ENCODE measurements at places on chromosomes 3 and 15.

- no peak for DNase-seq
Measured at GRCh38 chr3:128014548-128014947, 37.7 kb upstream of the SEC61A1 start.

DNA sequence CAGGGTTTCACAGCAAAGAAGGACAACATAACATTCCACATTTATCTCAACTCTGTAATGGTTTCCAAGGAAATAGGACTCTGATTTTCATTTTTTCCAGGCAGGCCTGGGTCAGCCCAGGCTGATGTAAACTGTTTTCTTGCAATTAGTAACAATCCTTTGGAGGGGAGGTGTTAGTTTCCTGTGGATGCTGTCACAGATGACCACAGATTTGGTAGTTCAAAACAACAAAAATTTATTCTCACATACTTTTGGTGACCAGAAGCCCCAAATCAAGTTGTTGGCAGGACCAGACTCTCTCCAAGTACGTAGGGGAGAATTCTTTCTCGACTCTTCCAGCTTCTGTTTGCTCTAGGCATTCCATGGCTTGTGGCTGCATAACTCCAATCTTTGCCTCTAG lies 88.0 kb downstream of the EDEM1 start:
- DNase-seq, result peak; percentile 76

GRCh38 chr3:123098426-123099330 lies 31.9 kb downstream of the PDIA5 start:
- peak; percentile 68 for DNase-seq

GRCh38 chr3:178336336-178336735 lies 199.9 kb upstream of the KCNMB2 start:
- no peak for DNase-seq

- no peak for DNase-seq
Measured at GRCh38 chr3:191399918-191400317, 61.0 kb upstream of the PYDC2 start.

- DNase-seq, result no peak
Measured at GRCh38 chr3:127417709-127418559, 130.1 kb upstream of the PRR20G start.

GRCh38 chr3:99544786-99545281 lies 93.6 kb upstream of the COL8A1 start:
- peak; percentile 59 for DNase-seq

- peak; percentile 80 for DNase-seq
Measured at GRCh38 chr3:72042397-72043203, 257.7 kb upstream of the PROK2 start.

DNA sequence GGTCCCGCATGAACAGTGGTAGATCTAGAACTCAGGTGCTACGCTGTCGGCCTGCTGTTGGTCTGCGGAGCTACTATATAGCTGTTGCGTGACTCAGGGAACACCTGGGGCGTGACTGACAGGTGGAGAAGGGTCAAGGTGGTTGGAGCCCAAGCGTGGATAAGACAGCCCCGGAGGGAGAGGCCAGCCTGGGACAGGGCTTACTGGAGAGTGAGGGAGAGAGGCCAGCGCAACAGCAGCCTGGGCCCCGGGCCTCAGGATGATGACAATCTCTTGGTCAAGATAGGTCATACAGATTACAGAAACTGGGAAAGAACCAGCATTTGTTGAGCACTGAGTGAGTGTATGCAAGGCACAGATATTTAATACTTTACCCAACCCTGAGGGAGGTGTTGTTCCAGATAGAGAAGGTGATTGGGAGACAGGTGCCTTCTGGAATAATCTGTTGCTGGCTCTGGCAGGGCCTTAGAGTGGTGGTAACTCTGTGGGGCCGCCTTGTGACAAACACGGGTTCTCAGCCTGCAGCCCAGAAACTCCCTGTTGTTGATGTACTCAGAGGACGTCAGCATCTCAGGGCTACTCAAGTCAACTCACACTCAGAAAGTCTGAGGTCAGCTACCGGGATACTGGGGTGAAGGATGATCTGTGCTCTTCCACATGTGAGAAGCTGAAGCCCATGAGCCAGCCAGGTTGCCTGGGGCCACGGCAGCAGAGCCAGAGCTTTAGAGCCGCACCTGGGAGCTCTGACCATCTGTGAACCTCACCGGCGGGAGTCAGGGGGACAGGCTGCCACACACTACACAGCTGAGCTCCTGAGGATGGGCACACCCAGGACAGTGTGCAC lies 265.4 kb upstream of the HES1 start:
- DNase-seq, result no peak

GRCh38 chr15:52112203-52112750 lies 298 bp downstream of the BCL2L10 start:
- peak; percentile 59 for DNase-seq

- peak; percentile 65 for DNase-seq
Measured at GRCh38 chr15:43516185-43516584, 1.2 kb upstream of the MAP1A start.

DNA sequence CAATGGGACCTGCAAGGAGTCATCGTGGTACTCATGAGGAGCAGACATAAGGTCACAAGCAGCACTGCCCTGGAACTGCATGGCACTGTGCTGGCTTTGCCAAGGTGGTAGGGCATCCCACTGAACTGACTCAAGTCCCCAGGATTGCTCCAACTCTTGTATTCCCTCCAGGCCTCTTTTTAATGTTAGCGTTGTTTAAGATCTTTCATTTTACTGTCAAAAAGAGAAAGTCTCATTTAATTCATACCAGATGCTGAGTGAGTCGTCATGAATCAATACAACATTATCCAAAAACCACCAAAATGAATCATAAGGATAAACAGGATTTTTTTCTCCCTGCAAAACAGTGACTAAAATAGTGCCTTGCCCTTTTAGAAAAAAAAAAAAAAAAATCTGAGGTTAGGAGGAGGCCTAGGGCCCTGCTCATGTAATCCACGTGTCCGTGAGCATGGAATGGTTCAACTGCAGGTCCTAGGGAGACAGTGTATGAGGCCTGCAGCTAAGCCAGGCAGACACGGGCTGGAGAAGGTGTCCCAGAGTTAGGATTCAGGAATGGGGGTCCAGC lies 36.7 kb upstream of the BLM start:
- peak; percentile 86 for DNase-seq

DNA sequence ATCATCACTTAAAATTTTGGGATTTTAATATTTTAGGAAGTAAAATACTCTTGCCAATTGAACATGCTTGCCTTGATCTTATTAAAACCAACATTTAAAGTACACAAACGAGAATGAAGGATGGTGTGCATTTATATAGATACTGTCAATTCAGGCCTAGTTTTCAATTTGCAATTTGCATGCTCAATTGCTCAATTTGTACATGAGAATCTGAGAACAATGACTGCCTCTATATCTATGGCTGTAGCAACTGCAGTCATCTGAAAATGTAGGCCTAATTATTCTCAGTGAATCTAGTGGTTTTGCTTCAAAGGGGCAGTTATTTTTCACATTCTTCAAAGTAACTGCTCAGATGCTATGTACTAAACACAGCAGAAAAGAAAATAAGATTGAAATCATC lies 18.8 kb downstream of the ZBBX start:
- DNase-seq, result no peak

GRCh38 chr3:138137861-138138260 lies 5.7 kb upstream of the A4GNT start:
- no peak for DNase-seq

DNA sequence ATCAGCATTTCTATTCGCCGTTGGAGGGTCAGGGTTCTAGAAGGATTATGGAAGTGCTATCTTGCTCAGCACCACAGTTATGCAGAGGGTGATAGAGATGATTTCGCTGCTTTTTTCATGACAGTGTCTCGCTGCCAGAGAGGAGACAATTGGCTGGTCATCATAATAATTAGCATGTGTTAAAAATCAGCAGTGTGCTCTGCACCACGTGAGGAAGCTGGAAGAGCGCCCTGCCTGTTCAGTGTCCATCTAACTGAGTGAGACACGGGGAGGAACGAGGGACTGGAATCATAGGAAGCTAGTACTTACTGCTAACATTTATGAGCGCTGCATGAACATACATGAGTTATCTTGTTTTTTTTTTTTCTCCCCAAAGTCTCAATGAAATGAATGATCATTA lies 116.2 kb upstream of the PLAAT1 start:
- DNase-seq, result no peak

- no peak for DNase-seq
Measured at GRCh38 chr15:35101335-35101734, 16.2 kb upstream of the NANOGP8 start.

GRCh38 chr3:45571969-45572368 lies 22.6 kb upstream of the LIMD1 start:
- DNase-seq, result no peak

DNA sequence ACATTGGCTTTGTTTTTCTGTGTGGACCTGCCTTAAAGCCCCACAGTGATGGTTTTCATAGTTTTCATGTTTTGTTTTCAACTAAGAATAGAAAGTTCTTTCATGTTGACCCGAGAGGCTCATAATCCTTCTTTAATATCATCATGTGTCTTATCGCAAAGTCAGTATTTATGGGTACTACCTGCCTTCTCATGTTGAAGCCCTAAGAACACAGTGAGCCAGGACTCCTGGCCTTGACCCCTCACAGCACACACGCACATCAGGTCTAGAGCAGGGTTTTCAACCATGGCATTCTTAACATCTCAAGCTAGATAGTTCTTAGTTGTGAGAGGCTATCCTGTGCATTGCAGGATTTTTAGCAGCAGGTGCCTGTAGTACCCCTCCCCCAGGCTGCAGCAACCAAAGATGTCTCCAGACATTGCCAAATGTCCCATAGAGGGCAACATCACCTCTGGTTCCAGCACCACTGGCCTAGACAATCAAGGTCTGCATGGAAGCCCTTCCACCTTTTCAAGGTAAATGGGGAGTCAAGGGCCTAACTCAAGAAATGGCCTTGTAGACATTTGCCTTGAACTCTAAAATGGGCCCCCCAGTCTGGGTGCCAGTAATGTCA lies 118.3 kb downstream of the MTHFS start:
- DNase-seq, result no peak

DNA sequence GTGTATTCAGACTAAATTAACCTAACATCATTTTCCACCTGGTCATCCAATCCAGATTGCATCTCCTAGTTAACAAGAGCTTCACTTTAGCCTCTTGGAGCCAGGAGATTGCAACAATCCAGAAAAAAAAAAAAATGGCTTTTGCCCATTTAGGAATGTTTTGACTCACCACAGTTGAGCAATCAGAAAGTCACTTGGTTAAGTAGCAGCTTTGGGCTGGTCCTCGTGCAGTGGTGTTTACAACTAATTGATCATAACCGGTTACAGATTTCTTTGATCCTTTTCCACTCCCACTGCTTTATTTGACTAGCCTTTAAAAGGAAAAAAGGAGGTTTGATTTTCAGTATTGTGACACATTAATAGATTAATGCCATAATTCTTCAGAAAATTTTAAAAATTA lies 688.8 kb upstream of the CCDC54 start:
- DNase-seq, result peak; percentile 85

GRCh38 chr3:197149528-197149927 lies 119.9 kb upstream of the MELTF start:
- no peak for DNase-seq

GRCh38 chr3:30225021-30225420 lies 381.4 kb upstream of the TGFBR2 start:
- DNase-seq, result no peak

- DNase-seq, result no peak
Measured at GRCh38 chr3:182905623-182906022, 74.7 kb downstream of the DCUN1D1 start.

- no peak for DNase-seq
Measured at GRCh38 chr15:45918839-45919238, 284.0 kb downstream of the SQOR start.

- DNase-seq, result no peak
Measured at GRCh38 chr3:55804170-55805095, 317.3 kb upstream of the WNT5A start.

DNA sequence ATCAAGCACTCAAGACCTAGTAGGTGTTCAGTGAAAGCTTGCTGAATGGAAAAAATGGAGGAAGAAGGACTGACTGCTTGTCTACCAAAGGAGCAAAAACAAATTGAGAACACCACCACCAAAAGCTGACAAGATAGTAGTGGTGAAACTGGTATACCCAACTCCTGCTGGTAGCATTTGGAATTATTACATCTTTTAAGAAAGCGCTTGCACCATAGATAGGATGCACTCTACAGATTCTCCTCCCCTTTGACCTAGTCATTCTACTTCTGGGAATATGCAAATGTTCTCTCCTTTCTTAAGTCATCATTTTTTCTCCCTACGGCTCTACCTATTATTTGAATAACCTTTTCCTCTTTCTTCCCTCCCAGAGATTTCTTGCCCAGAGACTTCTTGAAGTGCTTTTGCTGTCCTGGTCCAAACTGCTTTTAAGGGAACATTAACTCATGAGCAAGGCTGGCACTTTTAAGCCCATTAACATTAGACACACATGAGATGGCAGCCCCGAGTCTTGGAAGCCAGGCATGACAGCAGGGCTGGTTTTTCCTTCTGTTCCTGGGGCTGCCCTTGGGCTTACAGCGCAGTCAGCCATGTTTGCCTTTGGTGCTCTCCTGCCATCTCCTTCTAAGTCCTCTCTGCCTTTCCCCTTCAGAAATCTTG lies 75.0 kb upstream of the TLE3 start:
- no peak for DNase-seq

DNA sequence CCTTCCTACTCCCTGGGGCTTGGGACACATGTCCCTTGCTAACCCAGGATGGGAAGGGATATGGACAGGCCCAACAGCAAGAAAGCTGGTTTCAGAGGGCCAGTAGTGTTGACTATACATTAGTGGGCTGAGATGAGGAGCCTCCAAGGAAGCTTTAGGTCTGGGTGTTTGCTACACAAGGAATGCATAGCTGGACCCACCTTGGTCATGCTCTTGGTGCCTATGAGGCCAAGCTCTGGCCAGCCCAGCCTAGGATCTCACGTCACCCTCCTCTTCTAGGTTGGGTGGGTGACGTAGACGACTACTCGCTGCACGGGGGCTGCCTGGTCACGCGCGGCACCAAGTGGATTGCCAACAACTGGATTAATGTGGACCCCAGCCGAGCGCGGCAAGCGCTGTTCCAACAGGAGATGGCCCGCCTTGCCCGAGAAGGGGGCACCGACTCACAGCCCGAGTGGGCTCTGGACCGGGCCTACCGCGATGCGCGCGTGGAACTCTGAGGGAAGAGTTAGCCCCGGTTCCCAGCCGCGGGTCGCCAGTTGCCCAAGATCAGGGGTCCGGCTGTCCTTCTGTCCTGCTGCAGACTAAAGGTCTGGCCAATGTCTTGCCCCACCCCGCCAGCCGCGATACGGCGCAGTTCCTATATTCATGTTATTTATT lies 653 bp upstream of the WDR6 start:
- peak; percentile 60 for DNase-seq

GRCh38 chr15:68814596-68814995 lies 6.1 kb downstream of the ANP32A start:
- no peak for DNase-seq

DNA sequence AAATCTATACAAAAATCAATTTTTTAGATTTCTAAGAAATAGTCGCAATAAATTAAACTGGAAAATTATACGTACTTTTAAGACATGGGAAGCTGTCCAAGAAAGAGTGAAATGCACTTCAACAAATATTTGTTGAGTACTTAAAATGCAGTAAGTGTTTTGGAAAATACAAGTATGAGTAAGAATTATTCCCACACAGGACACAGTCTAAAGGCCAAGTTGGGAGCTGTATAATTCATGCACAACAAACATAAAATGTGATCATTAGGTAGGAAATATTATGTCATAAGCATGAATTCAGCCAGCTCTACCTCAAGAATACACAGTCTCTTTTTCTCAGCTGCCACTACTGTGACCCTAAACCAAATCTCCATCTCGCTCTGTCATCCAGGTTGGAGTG lies 267.6 kb downstream of the CNTN3 start:
- DNase-seq, result no peak

Data from AG20443 (cell line).